ENCODE measurements at places on chromosomes 1 and 21. TPM values are rescaled to one million over a fixed set of nuclear protein-coding genes. Genes with fewer than 3 reads are reported as not detected.

YBX1 gene
- total RNA-seq = 896 TPM

DNA sequence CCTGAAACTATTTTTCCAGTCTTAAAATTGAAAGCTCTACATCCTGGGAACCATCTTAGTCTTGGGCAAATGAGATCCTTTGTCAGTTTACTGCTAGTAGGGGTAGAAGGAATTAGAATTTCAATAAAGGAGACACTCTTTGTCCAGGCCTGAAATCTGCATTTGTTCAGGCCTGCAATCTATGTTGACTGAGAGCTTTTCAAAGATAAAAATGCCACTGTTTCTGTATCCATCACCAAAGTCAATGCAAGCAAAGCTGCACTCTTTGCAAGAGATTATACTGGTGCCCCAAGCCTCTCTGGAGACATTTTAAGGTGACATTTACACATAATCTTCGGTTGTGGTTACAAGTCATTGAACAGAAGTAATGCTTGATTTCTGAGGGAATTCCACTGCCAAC is 135.7 kb downstream of the CTH start:
- no peak for DNase-seq

- no peak for DNase-seq
Measured at GRCh38 chr21:32372755-32373154, 20.1 kb downstream of the URB1 start.

SEMA4A gene
- 0.69 TPM for total RNA-seq

DSTYK gene
- total RNA-seq = 6.1 TPM

RNF115 gene
- total RNA-seq = 48.2 TPM

GRCh38 chr1:60564916-60565750 is 491.6 kb upstream of the C1orf87 start:
- DNase-seq = no peak

GRCh38 chr1:82154219-82154970 is 353.7 kb downstream of the ADGRL2 start:
- DNase-seq = no peak

VHLL gene
- total RNA-seq = not detected

DNA sequence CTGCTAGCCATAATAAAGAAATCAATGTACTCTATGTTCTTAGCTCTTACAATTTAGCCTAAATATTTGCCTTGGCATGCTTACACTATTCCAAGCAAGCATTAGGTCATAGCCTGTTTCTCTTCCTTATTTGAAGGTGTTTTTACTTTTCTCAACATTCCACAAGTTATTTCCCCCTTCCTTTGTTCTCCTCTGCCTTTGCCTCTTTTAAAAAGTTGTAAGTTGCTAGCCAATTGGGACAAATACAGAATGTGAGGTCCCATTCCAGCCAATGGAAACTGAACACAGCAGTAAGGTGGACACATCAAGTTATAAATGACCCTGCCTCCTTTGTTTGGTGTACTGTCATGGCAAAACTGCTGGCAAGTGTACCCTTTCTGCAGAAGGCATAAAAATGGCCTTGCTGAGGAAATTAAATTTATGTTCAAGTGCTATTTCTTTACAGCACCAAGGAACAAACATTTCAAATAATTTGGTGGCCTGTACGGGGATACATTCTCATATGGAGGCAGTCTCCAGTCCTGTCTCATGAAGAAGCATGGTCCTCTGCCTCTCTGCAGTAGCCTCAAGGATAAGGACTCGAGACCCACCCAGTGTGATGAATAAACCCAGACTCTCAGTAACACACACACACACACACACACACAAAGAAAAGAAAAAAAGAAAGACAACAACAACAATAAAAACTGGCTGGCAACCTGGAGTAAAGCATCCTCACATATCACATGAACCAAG is 28.8 kb upstream of the FMO1 start:
- no peak for DNase-seq

DNA sequence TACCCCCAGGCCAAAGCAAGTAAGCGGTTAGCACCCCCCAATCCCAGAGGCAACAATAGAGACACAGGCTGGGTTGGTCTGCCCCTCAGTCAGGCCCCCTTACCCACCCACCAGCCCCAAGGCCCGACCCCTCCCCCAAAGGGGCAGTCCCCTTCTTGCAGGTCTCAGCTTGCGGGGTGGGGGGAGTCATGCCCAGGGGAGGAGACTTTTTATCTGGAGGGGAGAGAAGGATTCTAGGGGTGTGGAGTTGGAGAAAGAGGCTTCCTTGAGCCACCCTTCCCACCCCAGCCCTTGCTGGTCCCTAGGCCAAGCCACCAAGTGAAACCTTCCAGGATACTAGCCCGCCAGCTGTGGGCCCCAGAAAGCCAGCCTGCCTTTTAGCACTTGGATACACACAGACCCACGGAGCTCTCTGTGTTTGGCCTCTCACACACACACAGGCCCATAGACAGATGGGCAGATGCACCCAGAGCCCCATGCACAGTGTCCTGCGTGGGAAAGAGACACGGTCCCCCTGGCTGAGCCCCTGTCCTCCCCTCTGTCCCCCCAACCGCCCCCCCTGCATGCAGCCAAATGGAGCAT is 7.1 kb downstream of the TMEM54 start:
- DNase-seq = no peak

SV2A gene
- 0.22 TPM for total RNA-seq

- peak; percentile 68 for DNase-seq
Measured at GRCh38 chr1:214670098-214670497, 67.1 kb downstream of the CENPF start.

DNA sequence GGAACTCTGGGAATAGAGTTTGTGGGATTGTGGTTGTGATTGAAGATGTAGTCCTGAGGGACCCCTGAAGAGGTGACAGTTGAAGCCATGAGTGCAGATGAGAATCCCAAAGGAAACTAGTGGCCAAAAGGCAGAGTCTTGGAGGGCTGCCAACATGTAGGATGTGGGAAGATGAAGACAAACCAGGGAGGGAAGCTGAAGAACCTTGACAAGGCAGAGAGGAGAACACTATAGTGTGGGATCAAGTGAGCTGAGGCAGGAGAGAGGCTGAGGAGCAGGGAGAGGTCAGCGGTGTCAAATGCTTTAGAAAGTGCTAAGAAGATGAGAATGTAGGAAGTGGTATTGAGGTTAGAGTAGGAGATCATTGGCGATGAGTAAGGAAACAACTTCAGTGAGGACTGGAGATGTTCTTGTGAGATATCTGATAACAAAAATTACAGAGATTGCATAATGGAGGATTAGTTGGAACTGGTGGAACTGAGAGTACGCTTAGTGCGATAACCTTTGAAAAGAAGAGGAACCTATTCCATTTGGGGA is 88.5 kb upstream of the VCAM1 start:
- no peak for DNase-seq

- DNase-seq = peak; percentile 76
Measured at GRCh38 chr1:172287208-172287607, 133.3 kb upstream of the C1orf105 start.

GRCh38 chr1:92993581-92993980 is 32.3 kb upstream of the DIPK1A start:
- no peak for DNase-seq

- DNase-seq = no peak
Measured at GRCh38 chr1:54218883-54219687, 19.1 kb downstream of the MRPL37 start.

GRCh38 chr1:198725090-198725489 is 86.2 kb downstream of the PTPRC start:
- no peak for DNase-seq

KRTAP13-2 gene
- total RNA-seq = not detected

- DNase-seq = no peak
Measured at GRCh38 chr1:182633657-182634281, 29.6 kb upstream of the RGS16 start.

IFI44L gene
- total RNA-seq = 6.5 TPM

CCDC190 gene
- total RNA-seq = 0.62 TPM

GRCh38 chr1:197995408-197996258 is 78.5 kb downstream of the LHX9 start:
- no peak for DNase-seq

GRCh38 chr1:64387389-64388285 is 82.3 kb upstream of the CACHD1 start:
- no peak for DNase-seq

DNA sequence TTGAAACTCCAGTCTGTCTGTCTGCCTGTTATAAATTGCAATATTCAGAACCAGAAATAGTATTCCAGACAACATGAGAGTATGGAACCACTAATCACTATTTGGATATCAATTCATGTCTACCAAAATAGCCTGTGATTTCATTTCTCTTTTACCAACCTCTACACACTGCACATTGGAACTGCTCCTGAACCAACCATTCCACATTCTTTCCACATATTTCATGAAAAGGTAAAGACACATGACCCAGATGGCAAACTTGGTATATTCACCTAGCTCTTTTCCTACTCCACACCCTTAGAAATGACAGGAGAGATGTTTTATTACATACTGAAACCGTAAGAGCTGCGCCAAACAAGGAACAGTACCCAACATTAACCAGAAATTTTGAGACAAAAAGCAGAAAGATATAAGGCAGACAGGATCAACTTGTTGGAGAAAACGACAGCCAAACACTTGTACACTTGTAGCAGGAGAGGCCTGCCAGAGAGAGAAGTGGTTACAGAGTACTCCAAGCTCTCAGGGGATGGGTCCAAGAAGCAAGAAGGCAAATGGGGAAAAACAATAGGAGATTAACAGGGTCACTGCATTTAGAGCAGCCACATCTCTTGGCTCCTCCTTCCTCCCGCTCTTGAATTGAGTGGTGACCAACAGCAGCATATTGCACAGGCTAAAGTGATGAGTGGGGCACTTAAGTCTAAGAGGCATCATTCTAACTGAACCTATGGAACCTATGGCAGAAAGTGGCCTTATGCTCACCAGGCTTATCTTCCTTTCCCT is 148.7 kb downstream of the SETD4 start:
- no peak for DNase-seq

DNA sequence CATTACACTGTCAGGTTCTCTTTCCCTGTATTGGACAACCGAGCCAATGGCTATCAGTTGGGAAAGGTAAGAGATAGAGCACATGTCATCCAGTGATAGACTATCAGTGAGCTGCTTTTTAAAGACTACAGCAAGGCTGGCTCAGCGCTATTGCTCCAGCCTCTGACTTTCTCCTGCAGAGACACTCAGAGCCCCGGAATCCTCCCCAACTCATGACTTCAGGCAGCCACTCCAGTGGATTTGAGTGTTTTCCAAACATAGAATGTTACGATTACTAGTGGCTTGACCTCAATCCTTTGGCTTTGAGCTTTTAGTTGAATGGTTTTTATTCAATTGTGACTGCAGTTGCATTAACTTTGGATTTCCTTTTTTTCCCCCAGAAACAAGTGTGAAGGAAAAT is 331.9 kb downstream of the DISC1 start:
- no peak for DNase-seq

REN gene
- total RNA-seq = not detected

SERPINC1 gene
- total RNA-seq = 0.25 TPM

GORAB gene
- 10.0 TPM for total RNA-seq

DNA sequence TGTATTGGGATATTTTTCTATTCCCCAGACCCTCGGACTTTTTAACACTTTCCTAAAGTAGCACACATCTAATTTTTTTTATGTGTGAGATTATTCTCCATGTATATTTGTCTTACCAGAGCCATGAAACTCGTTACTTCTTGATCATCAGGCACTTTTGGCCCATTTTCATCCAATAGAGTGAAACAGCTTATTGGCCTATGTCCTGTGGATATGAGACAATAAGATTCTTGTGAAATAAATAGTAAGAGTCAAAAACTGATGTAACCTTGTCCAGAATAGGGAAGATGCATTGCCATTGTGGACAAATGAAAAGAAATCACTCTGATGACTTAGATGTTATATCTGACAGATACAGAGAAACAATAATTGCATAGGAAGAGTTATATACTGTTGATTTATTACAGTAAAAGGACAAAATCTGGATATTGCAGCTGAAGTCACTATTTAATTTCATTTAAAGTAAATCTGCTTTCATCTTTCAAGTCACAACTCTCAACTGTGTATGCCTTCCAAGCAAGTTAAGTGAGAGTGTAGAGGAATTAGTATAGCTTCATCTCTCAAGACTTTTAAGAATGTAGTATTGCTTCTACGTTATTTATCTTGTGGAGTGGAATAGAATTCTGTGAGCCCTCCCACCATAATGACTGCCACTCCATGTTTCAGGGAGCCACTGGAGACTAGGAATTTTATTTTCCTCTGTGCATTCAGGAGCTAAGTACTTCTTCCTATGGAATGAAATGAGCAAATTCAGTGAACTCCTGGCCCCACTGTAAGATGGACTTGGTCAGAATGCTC is 86.9 kb downstream of the ADAMTS1 start:
- DNase-seq = no peak

DNA sequence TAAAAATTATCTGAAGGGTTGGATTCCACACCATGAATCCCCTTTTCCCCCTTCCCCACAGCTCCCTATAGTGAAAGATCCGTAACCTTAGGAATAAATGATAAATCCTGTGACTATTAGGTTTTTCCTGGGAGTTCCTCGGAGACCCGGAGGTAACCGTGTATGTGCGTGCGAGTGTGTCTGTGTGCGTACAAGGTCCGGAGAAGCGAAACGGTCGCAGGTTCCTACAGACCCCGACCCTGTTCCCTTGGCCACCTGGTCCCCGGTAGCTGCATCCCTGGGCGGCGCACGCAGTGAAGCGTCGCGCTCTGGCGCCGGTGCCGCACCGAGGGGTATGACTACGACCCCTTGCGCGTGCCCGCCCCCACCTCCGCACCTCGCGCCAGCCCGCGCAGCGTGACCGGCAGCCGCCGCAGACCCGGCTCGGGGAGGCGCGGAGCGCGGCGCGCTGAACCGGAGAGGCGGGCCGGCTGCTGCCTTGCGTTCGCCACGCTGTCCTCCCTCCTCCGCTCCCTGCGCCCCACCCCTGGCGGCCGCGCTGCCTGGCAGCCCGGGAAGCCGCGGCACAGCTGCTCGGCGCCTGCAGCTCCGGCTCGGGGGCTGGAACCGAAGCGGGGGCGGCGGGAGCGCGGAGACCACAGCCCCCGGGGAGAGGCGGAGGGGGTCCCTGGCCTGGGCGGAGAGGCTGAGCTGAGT is at the start of gene AK5:
AK5 (plus strand) TSS at position 529 of the 696 bp plus-strand sequence. CDS start 295 bp downstream, outside the sequence.
- DNase-seq = peak; percentile 61

DNA sequence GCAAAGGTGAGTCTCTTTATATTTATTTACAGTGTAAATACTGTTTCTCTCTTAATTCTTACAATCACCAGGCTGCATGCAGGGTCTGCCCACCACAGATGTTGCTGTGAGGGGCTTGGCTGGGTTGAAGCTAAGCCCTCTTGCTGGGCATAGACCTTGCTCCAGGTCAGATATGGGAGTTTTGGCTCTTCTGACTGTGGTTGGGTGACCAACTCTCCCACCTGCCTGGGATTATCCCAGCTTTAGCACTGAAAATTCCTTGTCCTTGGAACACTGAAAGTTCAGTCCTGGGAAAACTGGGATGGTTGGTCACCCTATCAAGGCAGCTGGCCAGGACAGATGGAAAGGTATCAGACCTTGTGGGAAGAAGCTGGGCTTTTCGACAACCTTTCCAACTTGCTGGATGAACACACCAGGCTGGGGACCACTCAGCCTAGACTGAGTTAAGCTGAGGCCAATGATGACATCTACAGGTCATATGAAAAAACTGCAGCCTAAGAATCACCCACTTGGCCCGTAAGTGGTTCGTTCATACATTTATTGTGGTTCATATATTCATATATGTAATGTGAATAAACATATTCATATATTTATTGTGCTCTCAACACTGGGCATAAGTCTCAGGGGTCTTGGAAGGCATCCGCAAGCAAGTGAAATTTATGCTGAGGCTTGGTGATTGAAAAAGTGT is 26.6 kb upstream of the HPDL start:
- no peak for DNase-seq
